ENCODE measurements at places on chromosomes 7 and 10.
A peak's percentile ranks its signal among the peaks of the same experiment; 100 is the strongest.

DNA sequence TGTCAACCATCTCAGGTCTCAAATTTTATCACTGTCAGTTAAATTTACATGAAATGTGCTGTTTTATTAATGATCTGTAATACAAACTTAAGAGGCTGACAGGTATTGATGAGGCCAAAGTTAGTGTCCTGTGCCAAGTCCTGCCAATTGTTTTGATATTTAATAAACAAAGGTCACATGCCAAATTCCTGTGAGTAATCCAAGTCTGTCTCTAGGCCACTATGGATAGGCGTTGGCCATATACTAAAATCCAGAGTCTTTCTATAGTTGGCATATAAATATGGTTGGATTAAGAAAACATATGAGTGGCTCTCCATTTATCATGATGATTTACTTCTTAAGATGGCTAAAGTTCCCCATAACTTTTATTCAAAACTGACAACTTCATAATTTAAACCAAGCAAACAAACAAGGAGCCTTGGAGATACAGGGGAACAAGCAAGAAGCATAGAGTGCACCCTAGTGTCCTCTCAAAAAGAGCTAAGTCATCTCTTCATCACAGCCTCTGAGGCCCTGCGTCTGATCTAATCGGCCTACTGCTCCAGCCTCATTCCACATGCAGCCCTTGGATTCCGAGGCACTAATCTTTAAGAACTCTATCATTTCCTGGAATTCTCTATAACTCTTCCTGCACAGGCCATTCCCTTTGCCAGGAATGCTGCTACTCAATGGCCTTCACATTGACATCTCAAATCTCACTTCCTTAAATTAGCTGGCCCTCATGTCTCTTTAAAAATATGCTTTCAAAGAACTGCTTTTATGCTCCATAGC, 32.7 kb upstream of the NRCAM start:
- DNase-seq = no peak

- DNase-seq = no peak
Observed at GRCh38 chr7:26531926-26532325, 240.3 kb downstream of the SNX10 start.

- no peak for DNase-seq
Observed at GRCh38 chr10:3477683-3478082, 305.1 kb upstream of the PITRM1 start.

GRCh38 chr7:45582136-45582749, 8.1 kb downstream of the ADCY1 start:
- DNase-seq = no peak

DNA sequence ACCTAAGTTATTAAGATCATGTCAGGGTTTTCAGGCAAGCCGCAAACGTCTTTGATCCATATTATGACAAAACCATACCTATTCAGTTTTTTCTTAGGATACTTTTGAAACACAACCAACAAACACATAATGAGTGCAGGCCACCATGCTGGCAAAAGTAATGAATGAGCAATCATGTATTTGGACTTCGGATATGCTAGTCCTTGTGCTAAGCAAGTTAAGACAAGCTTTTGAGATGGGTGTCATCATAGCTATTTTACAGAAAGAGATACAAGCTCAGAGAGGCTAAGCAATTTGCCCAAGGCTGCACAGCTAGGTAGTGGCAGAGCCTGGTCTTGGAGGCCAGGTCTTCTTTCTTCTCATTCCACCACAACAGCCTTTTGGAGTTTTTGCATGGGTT, 12.5 kb upstream of the KCNK18 start:
- no peak for DNase-seq

DNA sequence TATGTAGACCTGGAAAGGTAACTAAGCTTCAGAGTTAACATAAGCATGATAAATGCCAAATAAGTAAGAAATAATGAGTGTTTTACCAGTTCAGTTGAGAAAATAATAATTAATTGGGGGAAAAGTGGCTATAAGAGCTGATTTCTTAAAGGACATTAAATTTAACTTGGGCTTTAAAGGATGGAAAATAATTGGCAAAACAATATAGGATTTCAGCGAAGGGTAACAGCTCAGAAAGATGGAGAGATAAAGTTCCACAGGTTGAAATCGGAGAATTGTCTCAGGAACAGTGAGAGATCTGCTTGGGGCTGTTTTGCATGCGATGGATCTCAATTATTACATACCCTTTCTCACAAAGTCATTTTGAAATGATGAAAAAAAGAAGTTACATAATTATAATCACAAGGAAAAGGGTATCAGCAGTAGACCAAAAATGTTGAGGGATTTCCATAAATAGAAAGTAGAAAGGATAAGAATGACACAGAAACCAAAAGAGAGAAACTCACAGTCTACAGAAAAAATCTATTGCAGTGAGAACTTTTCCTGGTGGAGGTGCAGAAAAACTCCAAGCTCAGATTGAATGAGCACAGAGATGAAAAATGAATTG, 40.1 kb upstream of the ITGB8 start:
- no peak for DNase-seq

- DNase-seq = no peak
Observed at GRCh38 chr10:58479045-58479444, 33.6 kb upstream of the BICC1 start.

- no peak for DNase-seq
Observed at GRCh38 chr7:27651702-27652101, 11.0 kb downstream of the HIBADH start.

DNA sequence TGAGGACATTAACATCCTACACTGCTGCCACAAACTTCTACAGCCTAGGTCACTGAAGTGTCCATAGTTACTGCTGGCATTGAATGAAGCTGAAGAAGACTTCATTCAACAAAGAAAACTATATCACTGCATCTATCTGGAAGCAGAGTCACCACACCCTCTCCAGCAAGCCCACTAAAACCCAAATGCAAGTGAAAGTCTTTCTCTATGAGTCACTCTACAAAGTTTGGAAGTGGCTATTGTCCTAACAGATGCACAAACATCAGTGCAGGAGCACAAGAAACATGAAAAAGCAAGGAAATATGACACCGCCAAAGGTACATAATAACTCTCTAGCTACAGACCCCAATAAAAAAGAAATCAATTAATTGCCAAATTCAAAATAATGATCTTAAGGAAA, 43.5 kb upstream of the CAMK2B start:
- DNase-seq = no peak

DNA sequence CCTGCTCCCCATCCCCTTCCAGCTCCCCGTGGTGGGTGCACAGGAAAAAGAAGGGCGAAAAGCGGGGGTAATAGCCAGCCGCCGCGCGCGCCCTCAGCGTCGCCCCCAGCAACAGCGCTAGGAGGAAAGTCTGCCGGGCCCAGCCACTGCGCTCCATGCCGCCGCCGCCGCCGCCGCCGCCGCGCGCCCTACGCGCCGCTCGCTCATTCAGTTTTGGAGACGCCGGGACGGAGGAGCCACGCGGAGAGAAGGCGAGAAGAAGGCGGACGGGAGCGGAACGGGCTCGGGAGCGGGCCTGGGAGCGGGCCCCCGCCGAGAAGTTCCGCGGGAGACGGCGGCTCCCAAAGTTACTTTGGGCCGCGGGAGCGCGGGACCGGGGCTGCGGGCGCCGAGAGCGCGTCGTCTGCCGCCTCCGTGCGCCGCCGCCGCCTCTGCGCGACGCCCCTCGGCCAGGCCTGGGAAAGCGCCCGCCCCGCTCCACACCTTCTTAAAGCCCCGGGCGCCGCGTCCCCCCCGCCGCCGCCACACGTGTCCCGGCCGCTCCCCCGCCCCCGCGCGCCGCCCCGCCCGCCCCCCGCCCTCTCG, at the start of gene RELN:
RELN (minus strand) TSS at position 459 of the 585 bp plus-strand sequence; CDS start at position 157, 302 bp downstream.
- DNase-seq = peak; percentile 33

DNA sequence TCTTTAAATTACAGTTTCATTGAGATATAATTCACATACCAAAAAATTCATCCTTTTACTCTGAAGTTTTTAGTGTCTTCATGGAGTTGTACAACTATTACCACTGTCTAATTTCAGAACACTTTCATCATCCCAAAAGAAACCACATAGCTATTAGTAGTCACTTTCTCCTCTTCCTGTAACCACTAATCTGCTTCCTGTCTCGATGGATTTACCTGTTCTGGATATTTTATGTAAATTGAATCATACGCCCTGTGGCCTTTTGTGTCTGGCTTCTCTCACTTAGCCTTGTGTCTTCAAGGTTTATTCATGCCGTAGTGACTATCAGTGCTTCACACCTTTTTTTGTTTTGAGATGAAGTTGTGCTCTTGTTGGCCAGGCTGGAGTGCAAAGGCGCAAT, 135.5 kb downstream of the DOCK1 start:
- DNase-seq = no peak

DNA sequence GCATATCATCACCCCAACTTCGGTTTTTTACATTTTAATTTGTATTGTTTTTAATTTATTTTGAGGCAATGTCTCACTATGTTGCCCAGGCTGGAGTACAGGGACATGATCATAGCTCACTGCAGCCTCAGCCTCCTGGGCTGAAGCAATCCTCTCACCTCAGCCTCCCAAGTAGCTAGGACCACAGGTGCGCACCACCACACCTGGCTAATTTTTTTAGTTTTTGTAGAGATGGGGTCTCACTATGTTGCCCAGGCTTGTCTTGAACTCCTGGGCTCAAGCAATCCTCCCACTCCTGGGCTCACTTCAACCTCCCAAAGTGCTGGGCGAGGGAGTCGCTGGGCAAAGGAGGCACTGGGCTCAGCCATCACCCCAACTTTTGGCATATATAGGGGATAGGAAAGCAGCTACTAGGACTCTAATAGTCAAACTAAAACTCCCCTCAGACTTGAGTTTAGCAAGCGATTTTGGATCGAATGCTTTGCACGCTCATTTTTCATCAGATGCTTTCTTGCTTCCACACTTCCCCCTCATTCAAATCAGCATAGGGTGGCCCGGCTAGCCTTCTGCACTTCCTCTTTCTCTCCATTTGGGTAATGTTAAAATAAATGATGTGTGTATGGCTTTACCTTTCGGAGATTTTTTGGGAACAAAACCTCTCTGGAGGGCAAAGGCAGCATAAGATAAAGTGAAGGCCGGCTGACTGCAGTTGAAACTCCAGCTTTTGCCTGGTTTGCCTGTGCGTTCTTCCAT, 20.8 kb upstream of the NMT2 start:
- no peak for DNase-seq

DNA sequence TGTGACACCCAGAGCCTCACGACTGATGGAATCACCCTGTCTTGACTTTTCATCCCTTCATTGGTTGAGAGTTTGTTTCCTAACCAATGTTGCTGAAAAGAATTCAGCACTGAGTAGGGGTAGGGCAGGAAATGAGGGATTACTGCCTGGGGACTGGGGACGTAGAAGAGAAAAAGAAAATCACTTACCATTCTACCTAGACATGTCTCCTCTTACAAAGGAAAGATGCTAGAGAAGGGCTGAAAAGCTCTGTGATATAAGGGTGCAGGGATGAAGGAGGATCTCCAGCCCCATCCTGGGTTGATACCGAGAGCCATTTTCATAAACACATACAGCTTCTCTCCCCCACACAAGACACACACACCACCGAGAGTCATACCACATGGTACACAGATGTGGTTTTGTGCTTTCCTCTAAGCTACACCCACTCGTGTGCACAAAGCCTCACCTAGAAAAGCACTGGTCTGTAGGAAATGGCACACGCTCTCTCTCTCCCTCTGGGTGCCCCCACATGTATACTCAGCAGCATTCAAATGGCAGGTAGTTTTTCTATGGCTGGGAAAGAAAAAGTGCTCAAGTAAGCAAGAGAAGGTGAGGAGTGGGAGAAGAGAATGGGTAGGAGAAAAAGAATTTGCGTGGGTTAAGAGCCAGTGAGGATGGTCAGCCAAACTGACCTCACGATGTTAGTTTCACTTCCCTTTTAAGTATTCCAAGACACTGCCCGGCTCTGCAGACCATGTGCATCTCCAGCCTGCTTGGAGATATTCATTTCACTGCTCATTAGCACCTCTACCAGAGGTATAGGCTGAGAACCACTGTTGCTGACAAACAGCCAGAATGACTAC, 85.8 kb downstream of the CALD1 start:
- DNase-seq = no peak

DNA sequence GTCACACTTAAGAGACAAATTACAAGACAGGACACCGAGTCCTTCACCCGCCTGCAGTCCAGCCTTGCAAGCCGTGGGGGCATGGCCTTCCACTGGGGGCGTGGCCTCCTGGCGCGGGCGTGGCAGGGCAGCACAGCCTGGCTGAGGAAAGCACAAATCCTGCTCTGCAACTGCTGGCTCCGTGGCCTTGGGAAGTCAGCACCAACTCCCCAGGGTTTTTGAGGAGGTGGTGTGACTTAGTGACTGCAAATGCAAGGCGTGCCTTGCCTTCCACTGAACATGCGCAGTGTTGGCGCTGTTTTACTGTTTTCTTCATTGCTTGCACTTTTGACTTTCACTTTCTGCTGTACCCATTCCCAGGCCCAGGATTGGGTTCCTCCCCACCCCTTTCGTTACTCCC, 12.9 kb upstream of the BMS1 start:
- DNase-seq = no peak

DNA sequence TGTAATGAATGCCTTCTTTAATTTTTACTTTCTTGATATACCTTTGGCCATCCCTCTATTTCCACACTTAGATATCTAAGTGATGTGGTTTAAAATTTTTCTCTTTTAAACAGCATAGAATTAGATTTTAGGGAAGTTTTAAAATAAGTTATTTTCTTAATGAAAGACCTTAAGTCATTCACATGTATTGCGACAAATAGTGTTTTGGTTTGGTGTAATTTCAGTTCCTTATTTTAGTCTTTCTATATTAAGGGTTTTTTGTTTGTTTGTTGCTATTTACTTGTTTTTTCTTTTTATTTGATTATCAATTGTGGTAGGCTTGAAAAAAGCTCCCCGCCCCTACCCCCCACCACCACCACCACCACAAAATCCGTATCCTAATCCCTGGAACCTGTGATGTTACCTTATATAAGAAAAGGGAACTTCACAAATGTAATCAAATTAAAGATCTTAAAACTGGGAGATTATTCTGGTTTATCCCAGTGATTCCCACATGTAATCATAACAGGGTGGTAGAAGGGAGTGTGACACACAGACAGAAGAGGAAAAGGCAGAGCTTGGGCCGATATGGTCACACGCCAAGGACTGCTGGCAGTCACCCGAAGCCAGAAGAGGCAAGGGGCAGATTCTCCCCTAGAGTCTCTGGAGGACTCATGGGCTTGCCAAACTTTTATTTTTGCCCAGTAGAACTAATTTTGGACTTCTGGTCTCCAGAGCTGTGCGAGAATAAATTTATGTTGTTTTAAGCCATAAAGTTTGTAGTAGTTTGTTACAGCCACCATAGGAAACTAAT, 149.7 kb downstream of the NPSR1 start:
- DNase-seq = no peak

- DNase-seq = no peak
Observed at GRCh38 chr7:45174966-45175765, 17.6 kb downstream of the RAMP3 start.

GRCh38 chr10:66723608-66724400, 202.0 kb upstream of the LRRTM3 start:
- DNase-seq = no peak

- no peak for DNase-seq
Observed at GRCh38 chr7:137669706-137670105, 177.1 kb downstream of the DGKI start.

DNA sequence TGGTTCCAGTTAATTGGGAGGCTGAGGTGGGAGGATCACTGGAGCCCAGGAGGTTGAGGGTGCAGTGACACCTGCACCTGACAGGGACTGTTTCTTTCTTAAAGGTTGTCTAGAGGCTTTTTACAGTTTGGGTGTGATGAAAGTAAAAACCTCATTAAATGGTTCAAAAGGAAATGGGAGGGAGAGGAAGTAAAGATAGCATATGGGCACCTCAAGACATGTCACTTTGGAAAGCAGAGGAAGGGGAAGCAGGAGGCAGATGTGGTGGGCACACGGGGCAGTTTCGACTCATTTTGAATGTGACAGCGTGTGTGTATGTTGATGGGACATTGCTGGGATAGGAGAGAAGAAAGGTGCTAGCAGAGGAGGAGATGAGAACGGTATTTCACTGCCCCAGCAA, 203.1 kb downstream of the MLLT10 start:
- no peak for DNase-seq
